ENCODE measurements at places on chromosomes 1 and 21.

GRCh38 chr1:174221681-174222080 lies 62.4 kb downstream of the RABGAP1L start:
- no peak for DNase-seq

DNA sequence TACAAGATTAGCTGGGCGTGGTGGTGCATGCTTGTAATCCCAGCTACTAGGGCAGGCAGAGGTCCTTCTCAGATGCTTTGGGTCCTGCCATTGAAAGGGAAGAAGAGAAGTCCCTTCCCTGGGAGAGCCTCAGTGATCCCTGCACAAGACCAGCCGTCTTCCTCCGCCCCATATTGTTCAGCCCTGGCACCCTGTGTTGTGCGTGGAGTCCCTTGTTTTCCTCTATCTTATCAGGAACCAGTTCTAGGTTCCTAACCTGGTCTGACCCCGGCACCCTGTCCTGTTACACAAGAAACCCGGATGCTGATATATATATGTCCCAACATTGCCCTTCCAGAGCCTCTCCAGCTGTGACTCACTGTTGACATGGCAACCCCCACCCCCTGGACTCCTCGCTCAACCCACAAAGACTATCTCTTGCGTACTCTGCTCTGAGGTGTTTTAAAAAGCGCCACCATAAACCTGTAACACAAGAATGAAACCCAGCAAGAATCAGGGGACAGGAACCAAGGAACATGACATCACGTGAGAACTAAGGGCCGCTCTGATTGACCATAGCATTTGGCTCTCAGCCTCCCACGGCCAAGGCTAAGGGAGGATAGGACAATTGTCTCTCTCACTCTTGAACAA lies 4.8 kb downstream of the MX2 start:
- DNase-seq, result no peak

- no peak for DNase-seq
These were observed 111.3 kb downstream of the TGFB2 start for GRCh38 chr1:218456444-218456843.

- no peak for DNase-seq
These were observed 39.2 kb downstream of the EPHA2 start for GRCh38 chr1:16116625-16117024.

GRCh38 chr1:171641076-171641864 lies 11.2 kb downstream of the MYOC start:
- no peak for DNase-seq

DNA sequence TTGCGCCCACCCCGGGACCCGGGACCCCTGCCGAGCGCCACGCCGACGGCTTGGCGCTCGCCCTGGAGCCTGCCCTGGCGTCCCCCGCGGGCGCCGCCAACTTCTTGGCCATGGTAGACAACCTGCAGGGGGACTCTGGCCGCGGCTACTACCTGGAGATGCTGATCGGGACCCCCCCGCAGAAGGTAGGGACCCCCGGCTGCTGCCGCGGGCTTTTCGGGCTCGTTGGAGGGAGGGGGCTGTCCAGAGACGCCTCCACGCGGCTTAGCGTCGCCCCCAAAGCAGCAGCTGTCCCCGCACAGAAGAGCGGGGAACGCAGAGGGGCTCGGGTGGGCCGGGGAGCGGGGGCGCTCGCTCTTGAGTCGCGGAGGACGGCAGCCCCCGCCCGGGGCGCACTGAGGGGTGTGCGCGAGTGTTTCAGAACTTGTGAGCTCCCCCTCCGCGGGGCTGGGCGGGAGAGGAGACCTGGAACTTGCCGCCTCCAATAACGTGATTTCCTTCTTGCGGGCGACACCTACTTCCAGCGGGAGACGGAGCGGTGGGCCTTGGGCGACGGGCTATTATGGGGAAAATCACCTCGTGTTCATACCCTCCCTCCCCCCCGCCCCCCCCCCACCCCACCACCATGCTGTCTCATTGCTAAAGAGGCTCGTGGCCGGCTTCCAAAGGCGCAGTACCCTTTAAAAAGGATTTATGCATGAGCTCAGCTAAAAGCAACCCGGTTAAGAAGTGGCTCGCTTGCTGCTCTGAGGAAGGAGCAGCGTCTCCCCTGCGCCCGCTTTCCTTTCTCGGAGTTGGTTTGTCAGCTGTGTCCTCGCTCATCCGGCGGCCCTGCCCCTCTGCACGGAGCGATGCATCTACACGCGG lies 664 bp downstream of the BACE2 start:
- DNase-seq, result peak; percentile 21

GRCh38 chr1:103265551-103265950 lies 157.2 kb upstream of the COL11A1 start:
- DNase-seq, result no peak

DNA sequence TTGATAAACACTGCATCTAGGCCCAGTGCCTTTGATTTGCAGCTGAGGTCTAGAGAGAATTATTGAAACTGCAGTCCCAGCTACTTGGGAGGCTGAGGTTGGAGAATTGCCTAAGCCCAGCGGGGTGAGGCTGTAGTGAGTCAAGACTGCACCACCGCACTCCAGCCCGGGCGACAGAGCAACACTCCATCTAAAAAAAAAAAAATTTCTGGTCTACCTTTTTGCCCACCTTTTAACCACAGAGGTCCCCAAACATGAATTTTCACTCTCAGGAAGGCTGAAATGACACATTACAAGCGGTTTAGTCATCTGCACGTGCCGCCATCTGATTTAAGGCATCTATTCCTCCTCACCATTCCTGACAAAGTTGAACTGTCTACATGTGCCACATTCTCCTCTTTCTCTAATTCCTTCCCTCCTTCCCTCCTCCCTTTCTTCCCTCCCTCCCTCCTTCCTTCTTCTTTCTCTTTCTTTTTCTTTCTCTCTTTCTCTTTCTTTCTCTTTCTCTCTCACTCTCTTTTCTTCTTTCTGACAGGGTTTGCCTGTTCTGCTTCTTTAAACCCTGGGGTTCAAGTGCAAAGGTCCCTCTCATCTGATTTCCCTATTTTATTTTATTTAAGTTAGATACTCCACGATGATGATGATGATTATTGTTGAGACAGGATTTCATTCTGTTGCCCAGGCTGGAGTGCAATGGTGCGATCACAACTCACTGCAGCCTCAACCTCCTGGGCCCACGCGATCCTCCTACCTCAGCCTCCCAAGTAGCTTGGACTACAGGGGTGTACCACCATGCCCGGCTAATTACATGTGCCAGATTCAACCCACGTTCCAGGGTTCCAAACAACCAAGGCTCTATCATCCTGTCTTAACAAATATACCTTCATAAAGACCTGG lies 3.0 kb upstream of the SOD1 start:
- no peak for DNase-seq

- DNase-seq, result peak; percentile 43
These were observed 2.2 kb downstream of the JUN start for GRCh38 chr1:58781541-58782177.

GRCh38 chr1:180606155-180606554 lies 25.7 kb upstream of the XPR1 start:
- no peak for DNase-seq

DNA sequence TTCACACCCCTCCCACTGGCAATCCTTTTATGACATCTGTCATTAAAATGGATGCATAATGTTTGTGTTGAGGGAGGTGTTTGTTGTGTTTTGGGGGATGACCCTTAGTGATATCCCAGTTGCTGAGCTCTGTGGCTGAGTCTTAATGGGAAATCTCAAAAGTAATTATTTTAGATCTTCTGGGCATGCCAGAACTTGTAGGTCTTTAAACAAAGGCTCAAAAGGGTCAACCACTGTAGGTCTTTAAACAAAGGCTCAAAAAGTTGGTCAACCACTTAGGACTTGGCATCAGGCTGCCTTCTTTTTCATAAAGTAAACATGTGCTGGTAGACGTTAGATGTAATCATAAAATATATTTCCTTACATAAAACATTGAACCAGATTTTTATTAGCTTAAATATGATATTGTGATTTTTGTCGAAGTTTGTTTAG lies 78.0 kb downstream of the CDC14A start:
- no peak for DNase-seq

- no peak for DNase-seq
These were observed at the start of gene SKI for GRCh38 chr1:2228157-2228594. SKI (plus strand) TSS chr1:2228319; CDS start chr1:2228767, 448 bp downstream.

DNA sequence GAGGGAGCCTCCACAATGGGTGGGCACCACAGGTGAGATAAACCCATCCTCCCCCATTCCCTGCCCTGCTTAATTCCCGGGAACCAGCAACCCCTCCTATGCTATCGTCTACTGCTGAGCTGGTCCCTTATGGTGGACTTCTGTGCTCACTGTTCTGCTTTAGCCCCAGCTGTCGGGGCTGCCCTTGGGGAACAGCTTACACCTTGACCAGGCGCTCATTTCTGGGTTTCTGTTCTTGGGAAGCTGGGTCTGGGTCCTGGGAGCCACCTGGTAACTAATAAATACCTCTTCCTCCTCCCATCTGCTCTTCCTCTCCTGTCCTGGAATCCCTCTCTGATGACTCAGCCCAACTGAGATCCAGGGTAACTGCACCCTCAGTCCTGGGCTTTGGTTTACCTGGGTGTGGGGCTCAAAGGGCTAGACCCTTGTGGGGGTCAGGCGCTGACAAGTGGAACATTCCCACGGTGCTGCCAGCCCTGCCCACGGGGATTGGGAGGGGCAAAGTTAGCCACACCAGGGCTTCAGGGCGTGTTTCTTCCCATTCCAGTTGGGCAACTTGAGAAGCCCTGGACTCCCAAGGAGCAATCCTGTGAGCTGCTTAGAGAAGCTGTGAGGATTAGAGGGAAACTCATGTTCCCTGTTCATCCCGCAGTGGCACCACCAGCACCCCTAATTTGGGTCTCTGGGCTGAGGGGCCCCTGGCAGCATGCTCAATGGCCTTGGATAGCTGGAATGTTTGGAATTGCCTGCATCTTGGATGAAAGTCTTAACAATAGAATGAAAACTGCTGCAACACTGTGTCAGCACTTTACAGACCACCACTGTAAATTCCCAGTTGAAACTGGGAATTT lies 1.6 kb downstream of the PCAT6 start:
- DNase-seq, result no peak

GRCh38 chr1:200556002-200556401 lies 64.5 kb downstream of the KIF14 start:
- no peak for DNase-seq

- no peak for DNase-seq
These were observed 20.3 kb upstream of the EVI5 start for GRCh38 chr1:92805216-92805615.

GRCh38 chr1:197715806-197716205 lies 59.5 kb downstream of the DENND1B start:
- peak; percentile 83 for DNase-seq

- no peak for DNase-seq
These were observed 455.9 kb downstream of the PLPP3 start for GRCh38 chr1:56123421-56123820.

DNA sequence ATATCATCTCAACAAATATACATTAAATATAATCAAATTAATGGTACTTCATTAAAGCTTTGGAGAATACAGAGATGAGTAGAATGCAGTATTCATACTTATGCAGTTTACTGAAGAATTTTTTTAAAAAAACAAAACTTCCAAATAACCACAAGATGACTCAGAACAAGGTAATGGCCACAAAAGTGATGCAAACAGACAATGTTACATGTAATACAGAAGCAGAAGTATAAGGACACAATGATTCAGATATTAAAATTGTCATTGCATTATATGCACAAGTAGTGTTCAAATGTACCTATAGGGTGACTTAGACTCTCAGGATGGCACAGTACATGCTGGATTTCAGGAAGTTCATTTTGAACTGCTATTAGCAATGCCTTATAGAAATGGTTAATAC lies 227.2 kb upstream of the ST6GALNAC5 start:
- DNase-seq, result no peak

GRCh38 chr1:15531003-15531402 lies 4.4 kb downstream of the DNAJC16 start:
- no peak for DNase-seq

GRCh38 chr1:211606914-211607753 lies 28.2 kb upstream of the SLC30A1 start:
- no peak for DNase-seq

- DNase-seq, result peak; percentile 88
These were observed 23.7 kb downstream of the UCK2 start for GRCh38 chr1:165851034-165851658.

DNA sequence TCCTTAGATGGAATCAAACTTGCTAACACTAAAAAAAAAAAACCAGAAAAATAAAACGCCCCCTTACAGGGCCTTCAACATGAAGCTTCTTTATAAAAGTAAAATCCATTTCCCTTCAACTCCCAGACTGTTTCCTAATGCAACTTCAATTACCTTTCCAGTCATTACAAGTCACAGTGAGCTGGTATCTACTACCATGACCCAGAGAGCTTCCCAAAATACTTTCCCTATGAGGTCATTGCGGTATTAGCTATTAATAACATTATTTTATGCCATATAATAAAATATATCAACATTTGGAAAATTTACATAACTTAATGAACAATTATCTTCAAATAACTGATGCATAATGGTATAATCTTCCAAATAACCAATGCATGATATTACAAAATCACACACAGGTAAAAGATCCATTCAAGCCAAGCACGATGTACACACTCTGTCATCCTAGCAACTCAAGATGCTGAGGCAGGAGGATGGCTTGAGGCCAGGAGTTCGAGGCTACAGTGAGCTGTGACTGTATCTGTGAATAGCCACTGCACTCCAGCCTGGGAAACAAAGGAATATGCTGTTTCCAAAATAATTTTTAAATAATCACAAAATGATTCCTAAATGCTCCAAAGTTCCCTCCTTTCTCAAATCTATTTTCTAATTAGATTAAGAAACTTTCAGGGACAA lies 24.1 kb downstream of the EIF4G3 start:
- DNase-seq, result no peak

- DNase-seq, result no peak
These were observed 26.4 kb upstream of the SYCP1 start for GRCh38 chr1:114828251-114828650.

DNA sequence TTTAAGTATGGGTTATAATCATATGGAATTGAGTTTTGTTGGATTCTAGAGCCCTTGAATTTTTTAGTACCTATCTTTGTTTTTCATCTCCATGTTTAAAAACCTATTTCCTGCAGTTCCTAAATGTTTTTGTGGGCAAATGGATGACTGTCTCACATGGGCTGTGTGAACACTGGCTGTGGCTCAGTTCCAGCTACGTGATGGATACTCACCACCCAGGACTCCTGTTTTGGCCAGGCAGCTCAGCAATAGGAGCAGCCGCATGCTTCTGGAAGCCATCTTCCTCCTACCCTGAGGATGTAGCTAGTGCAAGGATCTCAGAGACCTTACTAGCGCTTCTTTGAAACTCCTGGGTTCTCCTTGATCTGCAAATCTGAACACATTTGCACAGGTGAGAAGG lies 2.8 kb downstream of the REG4 start:
- no peak for DNase-seq

DNA sequence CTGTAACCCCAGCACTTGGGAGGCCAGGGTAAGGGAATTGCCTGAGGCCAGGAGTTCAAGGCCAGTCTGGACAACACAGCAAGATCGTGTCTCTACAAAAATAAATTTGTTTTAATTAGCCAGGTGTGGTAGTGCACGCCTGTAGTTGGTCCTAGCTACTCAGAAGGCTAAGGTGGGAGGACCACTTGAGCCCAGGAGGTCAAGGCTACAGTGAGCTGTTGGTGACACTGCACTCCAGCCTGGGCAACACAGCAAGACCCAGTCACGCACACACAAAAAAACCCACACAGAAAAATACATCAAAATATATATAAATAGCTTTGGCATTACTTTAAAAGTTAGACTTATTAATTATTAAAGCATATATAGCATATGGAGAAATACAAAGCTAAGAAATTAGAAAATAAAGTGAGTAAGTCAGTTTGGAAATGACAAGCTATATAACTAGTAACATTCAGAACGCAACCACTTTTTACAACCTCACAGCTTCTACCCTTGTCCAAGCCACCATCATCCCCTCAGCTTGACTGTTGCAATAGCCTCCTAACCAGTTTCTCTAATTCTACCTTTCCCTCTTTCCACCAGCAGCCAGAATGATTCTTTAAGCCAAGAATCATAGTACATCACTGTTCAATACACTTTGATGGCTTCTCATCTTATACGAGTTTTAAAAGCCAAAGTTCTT lies 14.5 kb downstream of the PIK3R3 start:
- DNase-seq, result no peak
